ENCODE measurements at places on chromosomes 16 and 17.

DNA sequence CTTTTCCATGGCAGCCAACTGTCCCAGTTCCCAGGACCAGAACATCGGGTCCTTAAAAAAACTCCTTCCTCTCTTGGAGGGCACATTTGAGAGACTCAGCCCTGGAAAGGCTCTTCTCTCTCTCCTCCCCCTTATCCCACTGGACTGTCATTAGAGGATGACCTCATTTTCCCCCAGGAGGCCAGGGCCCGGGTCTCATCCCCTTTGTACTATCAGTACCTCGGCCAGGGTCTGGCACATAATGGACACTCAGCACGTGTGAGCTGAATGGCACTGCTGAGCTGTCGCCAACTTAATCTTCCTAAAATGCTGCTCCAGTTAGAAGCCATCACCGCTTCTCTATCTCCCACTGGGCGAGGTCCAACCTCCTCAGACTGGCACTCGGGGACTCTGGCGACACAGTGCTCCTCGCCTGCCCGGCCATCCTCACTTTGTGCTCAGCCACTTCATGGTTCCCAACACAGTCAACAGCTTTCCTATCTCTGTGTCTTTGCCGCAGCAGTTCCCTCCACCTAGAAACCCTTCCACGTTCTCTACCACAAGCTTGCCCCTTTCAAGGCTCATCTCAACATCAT lies 3.6 kb upstream of the RHBDL3 start:
- DNase-seq: no peak

GRCh38 chr17:49618028-49618611 lies 42.4 kb downstream of the NXPH3 start:
- DNase-seq: no peak

GRCh38 chr17:40922239-40922638 lies 15.2 kb downstream of the KRT23 start:
- no peak for DNase-seq

DNA sequence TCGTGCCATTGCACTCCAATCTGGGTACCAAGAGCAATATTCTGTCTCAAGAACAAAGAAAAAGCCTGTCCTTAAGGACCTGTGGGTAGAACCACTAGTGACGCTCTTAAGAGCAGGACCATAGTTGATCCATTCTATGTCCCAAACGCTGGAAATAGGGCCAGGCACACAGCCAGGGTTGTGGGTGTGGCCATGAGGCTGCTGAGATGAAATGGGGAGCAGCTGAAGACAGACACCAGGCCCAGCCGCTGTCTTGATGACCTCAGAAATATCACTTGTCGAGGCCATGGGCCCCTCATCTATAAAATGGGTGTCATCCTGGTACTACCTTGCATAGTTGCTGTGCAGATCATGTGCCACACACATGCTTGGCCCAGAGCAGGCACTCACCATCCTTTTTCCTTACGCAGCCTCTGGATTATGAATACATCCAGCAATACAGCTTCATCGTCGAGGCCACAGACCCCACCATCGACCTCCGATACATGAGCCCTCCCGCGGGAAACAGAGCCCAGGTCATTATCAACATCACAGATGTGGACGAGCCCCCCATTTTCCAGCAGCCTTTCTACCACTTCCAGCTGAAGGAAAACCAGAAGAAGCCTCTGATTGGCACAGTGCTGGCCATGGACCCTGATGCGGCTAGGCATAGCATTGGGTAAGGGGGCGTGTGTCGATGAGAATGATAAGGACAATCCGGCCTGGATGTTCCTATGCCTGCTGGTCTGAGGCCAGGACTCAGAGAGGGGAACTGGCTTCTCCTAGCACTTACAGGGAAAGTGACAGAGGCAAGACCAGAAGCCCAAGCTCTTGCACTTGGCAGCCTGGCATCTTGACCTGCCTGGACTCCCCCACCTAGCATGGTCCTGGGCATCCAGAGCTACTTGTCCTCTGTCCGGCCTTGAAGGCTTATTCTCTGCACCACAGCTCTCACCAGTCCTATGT lies 25.5 kb downstream of the CDH5 start:
- no peak for DNase-seq

- no peak for DNase-seq
Observed at GRCh38 chr17:40219594-40220338, 662 bp downstream of the WIPF2 start.

Data from NT2/D1 (cell line).